ENCODE measurements at places on chromosomes 2 and 18.

GRCh38 chr2:66689456-66690051 lies 254.6 kb downstream of the MEIS1 start:
- no peak for DNase-seq

DNA sequence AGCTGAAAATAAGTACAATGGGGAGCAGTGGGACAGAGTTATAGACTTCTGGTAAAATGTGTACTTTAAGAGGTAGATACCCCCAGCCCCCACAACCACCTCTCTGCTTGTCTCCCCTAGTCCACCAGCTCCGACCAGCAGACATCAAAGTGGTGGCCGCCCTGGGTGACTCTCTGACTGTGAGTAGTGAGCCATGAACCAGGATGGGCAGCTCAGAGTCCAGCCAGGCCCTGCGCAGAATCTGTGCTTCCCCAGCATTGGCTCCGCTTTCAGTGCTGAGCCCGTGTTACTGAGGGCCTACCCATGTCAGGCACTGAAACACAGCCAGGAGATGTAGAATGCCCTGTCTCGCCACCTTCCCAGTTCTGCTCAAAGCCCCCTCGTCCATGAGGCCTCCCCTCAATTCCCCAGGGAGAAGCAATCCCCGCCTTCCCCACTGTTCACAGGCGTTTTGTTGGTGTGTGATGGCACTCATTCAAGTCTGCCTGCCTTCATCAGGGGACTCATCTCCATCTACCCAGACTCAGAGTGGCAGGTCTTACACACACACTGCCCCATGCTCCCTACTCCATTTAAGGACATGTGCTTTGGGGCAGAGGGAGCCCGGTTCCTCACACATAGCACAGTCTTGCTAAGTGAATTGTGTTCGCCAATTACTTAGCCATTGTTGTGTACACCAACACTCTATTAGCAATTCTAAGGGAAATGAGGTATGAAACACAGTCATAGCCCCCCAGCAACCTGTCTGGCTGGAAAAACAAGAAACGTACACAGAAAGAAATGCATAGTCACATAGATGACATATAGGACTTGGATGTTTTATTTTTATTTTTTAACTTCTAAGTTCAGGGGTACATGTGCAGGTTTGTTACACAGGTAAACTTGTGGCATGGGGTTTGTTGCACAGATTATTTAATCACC lies 122.6 kb downstream of the PLB1 start:
- no peak for DNase-seq

DNA sequence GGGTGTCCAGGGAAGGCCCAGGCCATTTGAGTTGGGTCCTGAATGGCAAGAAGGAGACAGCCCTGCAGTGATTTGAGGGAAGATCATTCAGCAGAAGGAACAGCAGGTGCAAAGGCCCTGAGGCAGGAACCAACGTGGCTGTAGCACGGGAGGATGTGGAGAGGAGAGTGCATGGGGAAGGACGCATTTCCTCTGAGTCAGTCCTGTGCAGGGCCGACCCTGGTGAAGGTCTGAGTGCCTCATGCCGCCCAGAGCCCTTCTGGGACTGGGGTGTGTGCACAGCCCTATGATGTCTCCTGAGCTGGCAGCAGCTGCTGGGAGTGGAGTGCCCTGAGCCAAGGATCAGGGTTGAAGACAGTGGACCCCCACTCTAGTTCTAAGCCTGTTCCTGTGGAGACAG lies 17.9 kb upstream of the ARHGEF4 start:
- no peak for DNase-seq

GRCh38 chr2:30283931-30284565 lies 52.7 kb downstream of the LBH start:
- no peak for DNase-seq

DNA sequence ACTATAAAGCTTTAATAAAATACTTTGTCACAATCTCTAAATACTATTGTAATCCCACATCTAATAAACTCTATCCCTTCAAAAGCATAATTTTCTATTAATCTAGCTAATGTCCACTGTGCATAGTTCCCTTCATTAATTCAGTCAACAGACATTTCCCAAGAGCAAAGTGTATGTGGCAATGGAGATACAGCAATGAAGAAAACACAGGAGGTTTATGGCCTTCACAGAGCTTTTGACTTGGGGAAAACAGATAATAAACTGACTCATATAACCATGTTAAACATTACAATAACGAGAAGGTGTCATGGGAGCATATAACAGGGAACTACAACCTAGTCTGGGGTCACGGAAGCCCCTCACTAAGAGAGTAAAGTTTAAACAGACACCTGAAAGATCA lies 86.3 kb downstream of the SPIRE1 start:
- DNase-seq: no peak

DNA sequence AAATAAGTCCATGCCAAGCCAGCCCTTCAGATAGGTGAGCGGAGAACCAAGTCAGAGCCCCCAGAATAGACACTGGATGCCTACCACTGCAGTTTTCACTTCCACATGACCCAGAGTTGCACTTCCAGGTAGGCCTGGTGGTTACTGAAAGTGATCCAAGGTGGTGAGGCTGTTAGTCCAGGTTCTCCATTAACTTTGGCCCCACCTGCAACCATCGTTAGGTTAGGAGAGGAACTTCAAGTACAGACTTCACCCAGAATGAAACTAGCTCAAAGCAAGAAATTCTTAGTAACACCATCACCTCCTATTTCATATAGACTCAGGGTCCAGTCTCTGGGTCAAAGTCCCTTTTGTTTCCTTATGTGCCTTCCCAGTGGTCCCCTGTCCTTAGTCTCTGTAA lies 293.1 kb upstream of the ID2 start:
- no peak for DNase-seq

DNA sequence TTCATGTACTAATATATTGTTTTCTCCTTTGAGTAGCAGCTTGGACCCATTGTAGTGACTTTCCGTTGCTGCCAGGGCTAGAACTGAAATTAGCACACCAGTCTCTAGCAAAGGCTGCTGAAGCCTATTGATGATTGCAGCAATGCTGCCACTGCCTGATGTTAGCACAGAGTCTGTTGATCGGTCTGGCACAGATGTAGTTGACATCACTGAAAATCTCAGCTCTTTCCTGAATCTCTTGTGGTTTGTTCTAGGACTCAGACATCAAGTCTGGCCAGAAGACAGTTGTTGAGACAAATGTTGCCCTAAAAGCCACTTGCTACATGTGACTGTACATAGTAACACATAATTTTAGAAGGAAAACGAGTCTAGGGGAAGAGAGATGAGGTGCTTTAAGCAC lies 47.2 kb downstream of the VAPA start:
- DNase-seq: no peak

- DNase-seq: no peak
These were observed 204.1 kb upstream of the CYRIA start for GRCh38 chr2:16869711-16870110.

DNA sequence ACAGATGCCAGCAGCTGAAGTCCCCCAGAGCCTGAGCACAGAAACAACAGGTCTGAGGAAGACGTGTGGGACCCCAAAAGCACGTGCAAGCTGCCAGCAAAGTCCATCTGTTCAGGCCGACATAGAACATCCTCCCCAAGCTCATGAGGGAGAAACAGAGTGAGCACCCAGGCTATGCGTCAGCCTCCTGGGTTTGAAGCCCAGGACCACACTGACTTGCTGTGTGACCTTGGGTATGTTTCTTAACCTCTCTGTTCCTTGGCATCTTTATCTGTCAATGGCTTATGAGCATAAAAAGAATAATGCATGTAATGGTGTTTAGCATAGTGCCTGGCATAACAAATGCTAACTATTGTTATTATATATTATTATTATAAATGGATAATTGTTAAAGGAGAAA lies 40.3 kb downstream of the COL4A4 start:
- DNase-seq: no peak

DNA sequence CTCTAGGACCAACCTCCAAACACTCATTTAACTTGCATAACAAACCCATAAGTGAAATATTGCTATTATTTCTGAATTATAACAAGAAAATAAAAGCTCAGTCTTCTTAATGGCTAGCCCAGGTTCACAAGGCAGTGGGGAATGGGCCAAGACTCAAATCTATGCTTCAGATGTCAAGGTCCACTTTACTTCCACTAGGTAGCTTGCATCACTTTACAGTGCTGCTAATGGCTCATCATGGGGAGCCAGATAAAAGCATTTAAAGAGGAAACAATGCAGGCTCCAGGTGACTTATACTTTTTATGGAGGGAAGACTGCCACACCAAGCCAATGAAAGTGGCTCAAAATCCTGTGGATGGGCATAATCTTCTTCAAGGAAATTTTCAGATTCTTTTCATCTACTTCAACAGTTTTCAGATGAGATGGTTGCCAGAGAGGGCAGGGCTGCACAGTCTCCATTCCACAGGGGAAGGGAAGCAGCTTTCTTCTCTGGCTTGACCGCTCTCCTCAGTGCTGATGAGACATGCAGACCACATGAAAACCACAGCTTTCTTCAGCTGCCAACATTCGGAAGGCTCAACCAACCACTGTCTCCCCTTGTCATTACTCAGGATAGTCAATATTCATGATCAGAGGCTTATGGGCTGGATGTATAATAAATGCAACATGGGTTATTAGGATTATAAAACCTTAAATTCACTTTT lies 361.9 kb upstream of the MEX3C start:
- DNase-seq: no peak

GRCh38 chr2:201923436-201924328 lies 110.0 kb upstream of the FZD7 start:
- no peak for DNase-seq

- no peak for DNase-seq
These were observed 63.5 kb downstream of the CDH2 start for GRCh38 chr18:28113271-28114029.

DNA sequence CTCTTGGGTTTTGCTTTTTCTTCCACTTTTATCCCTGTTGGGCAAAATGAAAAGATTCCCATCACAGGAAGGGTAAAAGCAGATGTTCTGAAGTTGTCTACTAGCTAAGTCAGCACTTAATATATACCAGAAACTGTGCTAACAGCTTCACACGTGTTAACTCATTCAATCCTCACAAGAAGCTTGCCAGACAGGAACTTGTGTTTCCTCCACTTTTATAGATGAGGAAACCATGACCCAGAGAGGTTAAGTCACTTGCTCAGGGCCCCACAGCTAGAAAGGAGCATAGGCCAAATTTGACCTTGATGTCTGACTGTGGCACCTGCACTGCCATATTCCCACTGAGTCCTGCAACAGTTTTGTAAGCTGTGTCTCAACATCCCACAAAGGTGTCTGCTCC lies 76.8 kb upstream of the EPC2 start:
- no peak for DNase-seq

- DNase-seq: no peak
These were observed 32.9 kb downstream of the EPAS1 start for GRCh38 chr2:46329803-46330775.

DNA sequence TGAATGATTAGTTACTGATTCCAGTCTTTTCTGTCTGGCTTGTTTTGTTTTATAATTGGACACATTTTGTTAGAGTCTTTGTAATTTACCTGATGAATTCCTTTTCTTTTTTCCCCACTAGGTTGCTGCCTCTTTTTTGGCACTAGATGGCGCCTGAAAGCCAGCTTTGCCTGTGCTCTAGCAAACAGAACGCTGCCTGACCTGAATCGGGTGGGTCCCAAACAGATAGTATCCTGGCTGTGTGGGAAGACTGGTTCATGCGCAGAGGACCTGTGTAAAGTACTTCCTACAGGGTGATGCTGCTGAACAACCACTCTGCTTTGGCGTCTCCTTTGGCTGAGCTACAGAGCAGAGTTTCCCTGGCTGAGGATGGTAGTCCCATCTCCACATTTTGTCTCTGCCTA lies 288.2 kb downstream of the IKZF2 start:
- DNase-seq: no peak

DNA sequence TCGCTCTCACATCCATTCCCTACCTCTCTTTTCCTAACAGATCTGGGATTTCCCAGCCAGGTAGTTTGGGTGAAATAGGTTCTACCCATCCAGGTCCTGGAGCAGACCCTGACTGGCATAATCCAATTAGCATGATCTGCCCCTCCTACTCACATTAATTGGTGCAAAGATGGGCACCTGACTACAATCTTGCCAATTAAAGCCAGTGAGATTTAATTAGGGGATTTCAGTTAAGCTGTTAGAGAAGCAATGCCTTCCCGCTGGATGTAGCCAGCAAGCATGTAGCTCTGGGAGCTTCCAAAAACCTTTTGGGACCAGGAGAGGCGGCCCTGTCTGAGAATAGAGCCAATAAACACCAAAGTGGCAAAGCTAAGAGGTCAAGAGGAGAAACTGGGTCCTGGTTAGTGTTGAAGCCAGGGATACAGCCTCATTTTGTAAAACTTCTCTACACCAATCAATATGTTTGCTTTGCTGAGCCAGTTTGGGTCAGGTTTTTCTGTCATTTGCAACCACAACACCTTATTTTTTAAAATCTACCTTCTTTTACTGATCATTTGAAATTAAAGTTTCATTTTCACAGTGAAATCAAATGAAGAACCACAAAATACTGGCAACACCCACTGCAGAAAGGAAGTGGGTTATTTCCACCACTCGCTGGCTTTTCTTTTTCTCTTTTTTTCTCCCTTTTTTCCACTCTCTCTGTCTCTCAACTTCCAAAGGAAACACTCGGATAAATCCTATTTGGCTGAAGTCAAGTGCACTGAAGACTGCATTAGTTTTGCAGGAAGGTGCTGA lies 3.2 kb upstream of the TTC39C start:
- no peak for DNase-seq

GRCh38 chr18:8689517-8689916 lies 15.8 kb upstream of the MTCL1 start:
- no peak for DNase-seq

DNA sequence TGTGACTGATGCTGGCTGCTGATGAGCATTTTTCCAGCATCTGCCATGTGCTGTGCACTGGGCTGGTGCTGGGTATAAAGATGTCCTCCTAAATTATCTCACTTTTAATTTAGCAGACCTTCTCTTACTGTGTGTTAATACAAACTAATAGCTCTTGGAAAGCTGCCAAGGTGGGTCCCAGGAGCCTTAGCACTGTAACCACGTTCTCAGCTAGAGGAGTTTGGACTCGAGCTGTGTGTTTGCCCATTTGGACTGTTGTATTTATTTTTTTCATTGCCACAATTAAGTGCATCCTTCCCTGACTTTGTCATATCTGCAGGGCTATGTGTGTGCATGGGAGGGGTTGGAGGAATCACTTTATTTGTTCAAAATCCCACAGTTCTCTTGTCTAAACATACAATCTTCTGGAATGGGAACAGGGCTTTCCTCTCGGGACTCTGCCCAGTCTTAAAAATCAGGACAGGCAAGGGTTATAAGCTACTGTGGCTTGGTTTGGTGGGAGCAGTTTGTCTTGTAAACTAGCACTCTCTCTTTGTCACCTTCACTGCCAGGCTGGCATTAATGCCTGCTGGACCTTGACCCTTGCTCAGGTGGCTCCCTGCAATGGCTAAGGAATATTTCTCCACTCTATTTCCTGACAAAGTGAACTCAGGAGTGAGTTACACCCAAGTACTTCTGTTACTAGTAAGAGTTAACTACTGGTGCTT lies 129.7 kb upstream of the MGAT5 start:
- no peak for DNase-seq

GRCh38 chr18:46264255-46264654 lies 160.1 kb downstream of the HAUS1 start:
- no peak for DNase-seq

DNA sequence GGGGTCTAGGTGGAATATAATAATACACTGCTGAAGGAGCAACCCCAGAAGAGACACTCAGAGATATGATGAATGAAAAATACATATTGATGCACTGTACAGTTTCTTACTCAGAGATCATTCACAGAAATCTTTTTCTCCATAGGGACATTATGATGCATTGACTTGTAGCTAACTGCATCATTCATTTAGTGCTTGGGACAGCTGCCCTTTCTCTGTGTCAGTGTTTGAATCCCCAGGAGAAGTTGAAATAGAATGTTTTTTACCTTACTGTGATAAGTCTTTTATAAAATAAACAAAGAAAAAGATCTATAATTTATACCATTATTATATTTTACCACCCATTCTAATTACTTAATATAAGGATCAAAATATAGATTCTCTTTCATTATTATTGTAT lies 91.7 kb upstream of the DSEL start:
- DNase-seq: no peak
